AG09319 (cell line): ENCODE measurements at places on chromosomes 1 and 21.

- no peak for DNase-seq
Measured at GRCh38 chr1:9345922-9346321, 53.2 kb downstream of the SPSB1 start.

GRCh38 chr1:112783059-112783458 lies 67.9 kb upstream of the PPM1J start:
- DNase-seq = no peak

DNA sequence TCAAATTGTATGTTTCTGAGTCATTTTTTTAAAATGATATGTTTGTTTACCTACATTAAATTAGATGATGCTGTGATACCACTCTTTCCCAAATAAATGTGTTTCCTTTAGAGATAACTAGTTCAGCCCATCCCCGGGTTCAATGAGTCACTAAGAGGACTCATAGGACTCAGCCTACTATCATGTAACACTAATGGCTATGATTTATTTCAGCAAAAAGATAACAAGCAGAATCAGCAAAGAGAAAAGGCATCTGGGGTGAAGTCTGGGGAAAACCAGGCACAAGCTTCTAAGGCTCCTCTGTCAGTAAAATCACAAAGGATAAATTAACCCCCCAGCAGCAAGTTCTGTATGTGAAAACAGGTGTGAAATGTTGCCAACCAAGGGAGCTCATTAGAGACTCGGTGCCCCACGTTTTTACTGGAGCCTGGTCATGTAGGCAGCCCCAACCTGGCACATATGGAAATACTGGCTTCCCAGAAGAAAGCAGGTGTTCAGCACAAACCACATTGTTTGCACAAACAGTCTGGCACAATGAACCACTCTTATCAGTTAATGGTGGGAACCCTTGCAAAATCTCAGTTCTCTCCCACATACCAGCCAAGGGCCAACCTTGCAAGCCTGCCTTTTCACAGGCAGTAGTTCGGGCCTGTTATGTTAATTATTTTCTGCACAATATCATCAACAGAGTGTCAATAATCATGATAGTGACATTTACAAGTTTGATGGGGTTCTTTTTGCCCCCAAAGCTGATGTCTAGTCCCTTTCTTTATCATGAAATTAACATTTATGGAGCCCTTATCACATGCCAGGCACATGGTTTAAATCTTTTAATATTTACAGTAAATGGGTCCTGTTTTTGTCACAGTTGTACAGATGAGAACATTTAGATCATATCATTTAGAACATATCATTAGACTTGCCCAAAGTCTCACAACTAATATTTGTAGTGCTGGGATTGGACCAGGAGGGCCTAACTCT lies 23.1 kb upstream of the CNN3 start:
- no peak for DNase-seq

- DNase-seq = no peak
Measured at GRCh38 chr1:212953321-212953720, 3.0 kb downstream of the VASH2 start.

GRCh38 chr1:201958348-201958747 lies 3.0 kb downstream of the TIMM17A start:
- DNase-seq = no peak

GRCh38 chr1:177427811-177428210 lies 257.1 kb downstream of the BRINP2 start:
- no peak for DNase-seq

- no peak for DNase-seq
Measured at GRCh38 chr1:2583331-2583791, 3.2 kb upstream of the PRXL2B start.

DNA sequence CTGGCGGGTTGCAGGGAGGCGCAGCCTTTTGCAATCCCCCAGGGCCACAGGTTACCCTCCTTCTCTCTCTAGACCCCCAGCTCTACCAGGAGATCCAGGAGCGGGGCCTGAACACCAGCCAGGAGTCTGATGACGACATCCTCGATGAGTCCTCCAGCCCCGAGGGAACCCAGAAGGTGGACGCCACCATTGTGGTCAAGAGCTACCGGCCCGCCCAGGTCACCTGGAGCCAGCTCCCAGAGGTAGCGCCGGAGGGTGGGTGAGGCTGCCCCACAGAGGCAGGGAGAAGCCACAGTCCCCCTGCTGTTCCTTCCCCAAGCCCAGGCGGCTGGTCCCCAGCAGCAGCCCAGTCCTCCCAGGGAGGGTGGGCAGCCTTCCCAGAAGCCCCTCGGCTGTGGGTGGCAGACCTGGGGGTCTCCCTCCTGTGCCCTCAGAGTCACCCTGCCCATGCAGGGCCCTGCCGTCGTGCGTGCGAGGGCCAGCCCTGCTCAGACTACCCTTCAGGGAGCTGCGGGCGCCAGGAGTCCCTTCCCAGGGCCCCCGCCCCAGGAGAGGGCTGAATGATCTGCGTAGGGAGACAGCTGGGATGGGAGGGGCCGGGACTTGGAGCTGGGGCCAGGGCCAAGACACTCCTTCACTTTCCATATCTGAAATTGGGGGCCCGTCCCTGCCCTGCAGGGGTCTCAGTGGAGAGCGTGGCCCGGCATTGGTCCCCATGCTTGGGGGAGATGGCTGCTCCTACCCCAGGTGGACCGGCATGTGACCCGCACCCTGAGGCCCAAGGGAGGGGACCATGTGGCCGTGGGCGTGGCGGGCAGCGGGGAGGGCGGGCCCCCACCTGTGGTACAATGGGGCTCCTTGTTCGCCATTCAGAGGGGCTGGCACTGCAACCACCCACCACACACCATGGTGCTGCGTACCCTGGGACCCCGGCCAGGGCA lies 12.9 kb downstream of the ARHGEF16 start:
- no peak for DNase-seq

- no peak for DNase-seq
Measured at GRCh38 chr21:31731056-31731856, 662 bp downstream of the SCAF4 start.

DNA sequence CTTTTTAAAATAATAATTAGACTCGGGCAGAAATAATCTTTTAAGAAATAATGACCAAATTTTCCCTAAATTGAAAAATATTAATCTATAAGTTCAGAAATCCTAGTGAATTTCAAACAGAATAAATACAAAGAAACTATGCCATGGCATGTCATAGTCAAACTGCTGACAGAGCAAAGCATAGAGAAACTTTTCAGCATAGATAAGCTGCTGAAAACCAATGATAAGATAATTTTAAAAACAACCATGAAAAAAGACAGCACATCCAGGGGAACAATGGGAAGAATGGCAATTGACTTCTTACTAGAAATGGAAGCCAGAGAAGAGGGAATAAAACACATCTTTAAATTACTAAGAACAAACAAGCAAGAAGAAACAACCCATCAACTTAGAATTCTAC lies 19.8 kb downstream of the CD1D start:
- DNase-seq = no peak

DNA sequence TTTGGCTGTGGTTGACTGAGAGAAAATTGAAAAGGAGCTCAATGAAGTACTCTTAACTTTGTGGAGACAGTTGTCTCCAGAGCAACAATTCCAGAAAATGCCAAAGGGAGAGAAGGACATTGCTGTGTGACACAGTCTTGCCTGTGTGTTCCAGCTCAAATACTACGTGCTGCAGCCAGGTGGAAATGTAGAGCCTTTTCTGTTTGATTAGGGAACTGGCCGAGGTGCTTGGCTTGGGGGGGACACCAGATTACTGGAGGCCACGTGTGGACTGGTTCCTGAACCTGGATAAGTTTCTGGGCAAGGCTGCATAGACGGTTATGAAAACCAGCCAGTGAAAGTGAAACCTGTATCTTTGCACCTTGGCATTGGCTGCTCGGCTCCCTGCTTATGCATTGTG lies 217.9 kb downstream of the CTH start:
- no peak for DNase-seq

DNA sequence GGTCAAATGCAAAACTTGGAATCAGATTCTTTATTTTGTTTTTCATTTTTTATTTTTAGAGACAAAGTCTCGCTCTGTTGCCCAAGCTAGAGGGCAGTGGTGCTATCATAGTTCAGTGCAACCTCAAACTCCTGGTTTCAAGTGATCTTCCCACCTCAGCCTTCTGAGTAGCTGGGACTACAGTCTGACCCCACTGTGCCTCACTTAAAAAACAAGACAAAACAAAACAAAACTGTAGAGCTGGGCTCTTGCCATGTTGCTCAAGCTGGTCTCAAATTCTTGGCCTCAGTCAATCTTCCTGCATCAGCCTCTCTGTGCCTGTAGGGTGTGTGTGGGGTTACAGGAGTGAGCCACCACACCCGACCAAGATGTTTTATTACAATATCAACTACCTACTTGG lies 396.0 kb upstream of the USP24 start:
- DNase-seq = peak; percentile 59

- no peak for DNase-seq
Measured at GRCh38 chr1:160748878-160749269, 9.8 kb downstream of the SLAMF7 start.

DNA sequence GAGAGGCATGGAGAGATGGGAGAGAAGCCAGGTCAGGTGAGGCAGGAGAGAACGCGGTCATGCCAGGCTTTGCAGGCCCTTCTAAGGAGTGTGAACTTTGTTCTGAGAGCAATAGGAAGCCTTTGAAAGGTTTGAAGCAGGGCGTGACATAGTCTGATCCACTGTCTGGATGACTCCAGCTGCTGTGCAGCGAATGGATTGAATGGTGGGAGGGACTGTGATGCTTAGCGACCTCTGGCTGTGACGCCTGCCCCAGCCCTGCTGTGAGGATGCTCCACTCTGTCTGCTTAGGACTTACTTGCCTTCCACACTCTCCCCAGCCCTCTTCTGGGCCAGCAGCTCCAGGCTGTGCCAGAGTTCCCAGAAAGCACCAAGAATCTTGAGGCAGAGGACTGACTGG lies 41.8 kb upstream of the POU3F1 start:
- no peak for DNase-seq

GRCh38 chr21:35179990-35180540 lies 131.0 kb upstream of the RUNX1 start:
- no peak for DNase-seq

DNA sequence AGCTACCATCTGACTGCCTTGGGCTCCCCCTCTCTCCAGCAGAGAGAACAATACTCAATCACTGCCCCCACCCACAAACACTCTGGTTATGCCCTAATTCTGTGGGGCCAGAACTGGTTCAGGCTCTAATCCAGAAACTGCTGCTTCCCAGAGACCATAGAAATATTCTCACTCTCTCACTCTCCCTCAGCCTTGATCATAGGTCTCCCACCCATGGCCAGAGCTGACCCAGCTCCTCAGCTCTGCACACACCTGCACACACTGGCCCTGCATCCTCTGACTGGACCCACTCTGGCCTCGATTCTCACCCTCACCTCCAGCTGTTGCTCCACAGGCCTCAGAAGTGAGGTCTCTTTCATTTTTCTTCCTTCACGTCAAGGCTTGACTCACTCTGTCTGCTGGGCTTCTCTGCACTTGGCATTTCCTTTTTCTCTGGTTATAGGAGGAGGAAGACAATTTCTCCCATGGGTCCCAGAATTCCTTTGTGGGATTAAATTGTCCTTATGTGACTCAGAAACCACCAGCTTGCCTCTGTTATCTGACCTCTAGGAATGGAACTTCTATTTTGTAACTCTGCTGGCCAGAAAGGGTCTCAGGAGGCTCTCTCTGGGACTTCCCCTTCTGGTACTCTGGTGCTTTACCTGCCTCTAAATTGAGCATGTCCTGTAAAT lies 15.6 kb upstream of the ZMYM6 start:
- peak; percentile 82 for DNase-seq

DNA sequence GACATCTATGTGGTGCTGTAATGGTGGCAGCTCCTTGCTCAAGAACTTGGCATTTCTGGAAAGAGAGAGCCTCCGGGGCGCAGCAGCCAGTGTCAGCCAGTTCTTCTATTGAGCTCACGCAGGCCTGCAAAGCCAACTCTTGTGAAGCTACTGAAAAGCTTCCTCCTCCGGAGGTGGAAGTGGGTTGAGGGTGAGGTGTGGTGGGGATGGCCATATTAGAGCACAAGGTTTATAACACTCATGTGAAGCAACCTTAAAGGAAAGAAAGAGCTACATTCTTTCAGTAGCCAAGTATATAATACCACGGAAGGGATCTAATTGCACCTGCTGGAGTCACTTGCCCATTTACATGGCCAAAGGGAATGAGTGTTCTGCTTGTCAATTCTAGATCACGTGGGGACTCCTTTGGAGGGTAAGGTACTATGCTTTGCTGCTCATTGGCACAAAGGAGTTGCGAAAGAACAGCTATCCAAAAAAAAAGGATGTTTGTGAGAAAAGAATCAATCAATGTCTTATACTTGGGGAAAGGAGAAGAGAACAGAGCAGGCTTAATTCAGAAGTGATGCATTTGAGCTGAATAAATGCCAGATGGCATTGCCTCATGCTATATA lies 18.3 kb upstream of the MAP10 start:
- no peak for DNase-seq

GRCh38 chr21:45002381-45003204 lies 62.8 kb downstream of the SLX9 start:
- no peak for DNase-seq

DNA sequence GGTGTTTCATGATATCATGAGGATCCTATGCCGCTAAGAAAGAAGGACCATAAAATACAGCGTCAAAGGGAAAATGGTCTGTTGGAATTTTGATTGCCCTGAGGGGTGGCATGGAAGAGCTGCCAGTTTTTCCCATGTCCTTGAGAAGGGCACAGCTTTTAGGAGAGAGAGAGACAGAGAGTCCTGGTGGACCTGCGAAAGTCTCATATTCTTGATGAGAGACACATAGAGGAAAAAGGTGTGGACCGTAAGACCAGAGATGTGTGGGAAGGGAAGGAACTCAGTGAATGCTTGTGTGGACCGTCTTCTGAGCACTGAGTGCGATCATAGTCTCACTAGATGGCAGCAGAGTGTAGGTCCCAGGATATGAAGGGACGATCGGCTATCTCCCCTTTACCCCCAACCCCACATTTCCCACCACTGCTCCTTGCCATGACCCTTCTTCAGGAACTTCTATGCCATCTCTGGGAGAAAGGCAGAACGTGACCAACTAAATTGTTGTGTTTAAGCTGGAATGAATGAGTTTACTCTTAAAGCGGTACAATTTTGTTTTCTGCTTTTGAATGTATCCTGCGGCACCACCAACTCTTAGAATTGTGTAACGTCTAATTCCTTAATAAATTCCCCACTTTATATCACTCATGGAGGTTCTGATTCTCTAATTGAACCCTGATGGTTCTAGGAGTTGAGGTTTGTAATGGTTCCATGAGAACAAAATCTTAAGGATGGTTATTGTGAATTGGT lies 117.7 kb downstream of the CTH start:
- DNase-seq = no peak

- no peak for DNase-seq
Measured at GRCh38 chr1:57959531-57960241, 535.8 kb upstream of the DAB1 start.

DNA sequence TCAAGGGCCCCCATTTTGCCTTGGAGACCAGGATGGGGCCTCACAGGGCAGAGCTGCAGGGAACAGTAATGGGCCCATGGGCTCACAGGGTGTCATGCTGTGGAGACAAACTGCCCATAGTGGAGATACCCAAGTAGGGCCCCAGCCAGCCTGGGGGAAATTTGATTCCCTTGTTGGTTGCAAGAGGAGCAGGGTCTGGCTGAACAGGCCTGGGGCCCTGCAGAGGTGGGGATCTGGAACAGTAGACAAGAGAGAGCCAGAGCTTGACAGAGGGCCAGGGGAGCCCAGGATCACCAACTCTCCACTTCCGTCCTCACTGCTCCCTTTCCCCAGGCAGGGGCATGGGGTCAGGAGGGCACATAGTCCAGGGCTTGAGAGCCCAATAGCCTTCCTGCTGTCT lies 8.7 kb downstream of the S100B start:
- no peak for DNase-seq
